Endothelial cell of umbilical vein (primary cell): ENCODE measurements at places on chromosomes 5 and 9. TPM values are rescaled to one million over a fixed set of nuclear protein-coding genes. Genes with fewer than 3 reads are reported as not detected.
A peak's percentile ranks its signal among the peaks of the same experiment; 100 is the strongest.

DNA sequence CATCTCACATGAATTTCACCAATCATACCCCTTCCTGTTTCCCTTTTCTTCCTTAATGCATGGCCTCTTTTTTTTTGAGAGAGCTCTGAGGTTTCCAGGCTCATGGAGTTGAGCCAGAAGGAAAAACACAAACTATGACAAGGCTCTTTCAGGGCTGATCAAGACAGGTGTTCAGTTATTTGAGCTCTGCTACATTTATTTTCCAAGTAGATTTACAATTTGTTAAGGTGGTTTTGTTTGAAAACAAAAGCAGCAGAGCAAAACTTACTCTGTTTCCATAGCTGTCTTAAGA is 62.4 kb upstream of the IL7R start:
- DNase-seq = no peak

DDX4 gene
- total RNA-seq = not detected in 2 replicates

- DNase-seq = no peak
Measured at GRCh38 chr5:39187831-39188731, 31.3 kb downstream of the FYB1 start.

- DNase-seq = no peak
Measured at GRCh38 chr5:1891391-1891790, 8.7 kb upstream of the IRX4 start.

DNA sequence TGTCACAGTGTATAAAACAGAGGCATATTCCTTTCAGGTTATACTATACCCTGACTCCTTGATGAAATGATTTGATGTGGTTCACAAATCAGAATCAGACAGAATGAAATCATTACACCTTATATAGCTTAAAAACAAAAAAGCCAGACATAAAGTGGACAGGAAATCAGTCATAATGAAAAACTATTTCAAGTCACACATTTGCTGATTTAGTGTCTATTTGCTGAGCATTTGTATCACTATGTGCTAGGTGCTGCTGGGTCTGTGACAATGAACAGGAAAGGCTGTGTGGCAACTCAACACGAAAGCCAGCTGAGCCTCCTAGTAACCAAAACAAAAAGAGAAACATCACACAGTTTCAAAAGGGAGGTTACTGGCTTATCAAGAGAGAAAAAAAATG is 194.0 kb downstream of the EFNA5 start:
- peak; percentile 94 for DNase-seq

DENND1A gene
- 15.7 and 18.5 TPM in 2 replicates for total RNA-seq
